Fibroblast of skin of right quadriceps (primary cell): ENCODE measurements at places on chromosomes 13 and 19.

GRCh38 chr19:4979211-4979807 is 10.4 kb downstream of the KDM4B start:
- no peak for DNase-seq

DNA sequence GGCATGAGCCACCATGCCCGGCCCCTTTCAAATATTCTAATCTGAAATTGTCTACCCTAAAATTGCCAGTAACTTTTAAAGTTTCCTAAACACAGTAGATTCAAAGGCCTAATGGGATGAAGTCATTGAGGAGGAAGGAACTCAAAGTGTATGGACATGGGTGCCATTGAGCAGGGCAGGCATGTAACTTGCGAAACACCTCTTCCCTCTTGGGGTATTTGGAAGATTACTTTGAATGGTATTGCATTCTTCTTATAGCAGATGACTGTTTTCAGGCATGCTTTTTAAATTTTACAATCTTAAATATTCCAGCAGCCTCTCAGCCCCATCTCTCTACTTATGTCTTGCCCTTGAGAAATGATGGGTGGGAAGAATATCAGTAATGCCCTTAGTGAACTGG is 21.0 kb downstream of the TM9SF2 start:
- peak; percentile 17 for DNase-seq

GRCh38 chr13:36870050-36870692 is 49.9 kb downstream of the SMAD9 start:
- no peak for DNase-seq

GRCh38 chr19:41521931-41522555 is 53.9 kb upstream of the CEACAM21 start:
- DNase-seq = no peak

GRCh38 chr19:55158848-55159749 is 1.6 kb upstream of the TNNI3 start:
- DNase-seq = no peak
